ENCODE measurements at places on chromosomes 7 and 10.
A peak's percentile ranks its signal among the peaks of the same experiment; 100 is the strongest.

- no peak for DNase-seq
Observed at GRCh38 chr7:475425-475728, 44.3 kb downstream of the PDGFA start.

GRCh38 chr10:124562425-124563060 is 100.9 kb downstream of the LHPP start:
- DNase-seq = no peak

DNA sequence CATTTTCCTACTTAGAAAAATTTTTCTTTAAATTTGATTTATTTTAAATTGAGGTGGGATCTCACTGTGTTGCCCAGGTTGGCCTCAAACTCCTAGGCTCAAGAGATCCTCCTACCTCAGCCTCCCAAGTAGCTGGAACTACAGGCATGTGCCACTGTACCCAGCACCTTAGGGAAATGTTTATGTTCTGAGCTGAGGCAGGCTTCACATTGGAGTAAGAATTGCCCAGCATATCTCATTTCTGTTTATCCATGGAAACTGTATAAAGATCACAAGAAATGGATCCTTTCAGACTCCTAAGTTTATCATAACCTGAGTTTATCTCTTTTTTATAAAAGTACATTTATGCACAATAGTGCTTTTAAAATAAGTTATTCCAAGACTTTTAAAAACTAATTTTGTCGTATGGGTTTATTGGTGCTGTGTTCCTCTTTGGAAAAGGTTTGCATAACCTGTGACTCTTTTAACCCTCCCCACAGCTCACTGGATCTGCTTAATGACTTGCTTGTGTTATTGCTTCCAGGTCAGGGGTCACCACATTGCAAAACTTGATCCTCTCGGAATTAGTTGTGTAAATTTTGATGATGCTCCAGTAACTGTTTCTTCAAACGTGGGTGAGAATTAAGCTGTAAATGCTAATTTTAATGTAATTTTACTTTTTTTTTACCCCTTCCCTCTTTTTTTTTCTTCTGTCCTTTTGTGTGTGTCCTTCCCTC is 40.7 kb downstream of the OGDH start:
- no peak for DNase-seq

GRCh38 chr7:151301471-151302462 is 39.8 kb upstream of the NUB1 start:
- DNase-seq = no peak

DNA sequence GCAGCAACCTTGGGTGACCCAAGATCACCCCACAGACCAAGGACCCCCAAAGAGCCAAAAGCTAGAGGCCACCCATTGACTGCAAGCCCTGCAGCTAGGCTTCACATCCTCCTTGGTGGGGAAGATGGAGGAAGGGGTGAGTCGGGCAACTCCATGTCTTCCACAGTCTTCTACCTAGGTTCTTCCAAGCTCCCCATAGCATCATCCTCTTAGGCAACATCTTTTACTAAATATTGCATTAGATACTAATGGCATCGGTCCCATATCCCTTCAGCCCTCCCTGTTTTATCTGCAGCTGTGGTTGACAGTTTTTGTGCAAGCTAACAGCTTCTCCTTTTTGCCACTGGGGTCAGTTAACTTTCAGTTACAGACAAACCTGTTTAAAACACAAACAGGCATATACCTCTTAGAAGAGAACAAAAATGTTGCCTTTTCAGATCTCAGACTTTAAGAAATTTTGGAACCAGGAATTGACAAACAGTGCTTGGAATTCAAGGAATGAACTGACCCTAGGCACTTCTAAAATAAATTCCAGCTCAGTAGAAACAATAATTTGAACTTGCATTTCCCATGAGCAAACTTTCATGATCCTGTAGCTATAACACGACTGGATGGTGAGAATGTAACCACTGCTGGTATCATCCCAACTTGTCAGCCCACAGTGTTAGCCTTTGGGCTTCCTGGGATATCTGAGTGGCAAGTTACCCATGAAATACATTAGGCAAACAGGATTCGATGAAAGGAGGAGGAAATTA is 33.9 kb upstream of the MSMB start:
- DNase-seq = no peak

- no peak for DNase-seq
Observed at GRCh38 chr7:49228426-49229098, 304.2 kb downstream of the CDC14C start.

DNA sequence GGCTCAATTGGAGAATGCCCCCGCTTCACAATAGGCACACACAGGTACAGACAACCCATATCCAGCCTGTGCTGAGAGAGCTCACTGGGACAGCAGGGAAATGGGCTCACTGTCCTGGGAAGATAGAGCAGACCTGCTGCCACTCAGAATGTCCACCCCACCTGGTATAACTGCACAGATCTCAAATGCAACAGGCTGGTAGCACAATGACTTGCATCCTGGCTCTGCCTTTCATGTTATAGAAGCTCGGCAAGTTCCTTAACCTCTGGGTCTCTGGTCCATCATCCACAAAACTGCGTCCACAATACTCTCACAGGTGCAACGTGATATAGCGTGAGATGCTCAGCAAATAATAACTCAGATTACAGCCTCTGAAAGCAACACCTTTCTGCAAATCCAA is 295.4 kb downstream of the GRID1 start:
- no peak for DNase-seq

DNA sequence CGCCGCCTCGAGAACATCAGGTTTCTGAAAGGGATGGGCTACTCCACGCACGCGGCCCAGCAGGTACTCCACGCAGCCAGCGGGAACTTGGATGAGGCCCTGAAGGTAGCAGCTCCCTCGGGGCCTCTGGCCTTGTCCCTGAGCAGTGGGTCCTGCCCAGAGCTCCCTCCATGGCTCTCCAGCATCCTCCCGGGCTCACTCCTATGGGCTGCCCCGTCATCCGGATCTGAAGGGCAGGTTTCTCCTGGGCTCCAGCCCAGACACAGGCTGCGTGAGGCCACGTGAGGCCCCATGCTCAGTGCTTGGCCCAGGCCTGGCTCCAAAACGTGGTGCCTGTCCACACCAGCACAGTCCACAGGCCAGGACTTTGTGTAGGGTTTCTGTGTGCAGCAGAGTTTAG is 32.5 kb downstream of the NUB1 start:
- DNase-seq = no peak

- no peak for DNase-seq
Observed at GRCh38 chr7:136245327-136246004, 268.3 kb upstream of the MTPN start.

DNA sequence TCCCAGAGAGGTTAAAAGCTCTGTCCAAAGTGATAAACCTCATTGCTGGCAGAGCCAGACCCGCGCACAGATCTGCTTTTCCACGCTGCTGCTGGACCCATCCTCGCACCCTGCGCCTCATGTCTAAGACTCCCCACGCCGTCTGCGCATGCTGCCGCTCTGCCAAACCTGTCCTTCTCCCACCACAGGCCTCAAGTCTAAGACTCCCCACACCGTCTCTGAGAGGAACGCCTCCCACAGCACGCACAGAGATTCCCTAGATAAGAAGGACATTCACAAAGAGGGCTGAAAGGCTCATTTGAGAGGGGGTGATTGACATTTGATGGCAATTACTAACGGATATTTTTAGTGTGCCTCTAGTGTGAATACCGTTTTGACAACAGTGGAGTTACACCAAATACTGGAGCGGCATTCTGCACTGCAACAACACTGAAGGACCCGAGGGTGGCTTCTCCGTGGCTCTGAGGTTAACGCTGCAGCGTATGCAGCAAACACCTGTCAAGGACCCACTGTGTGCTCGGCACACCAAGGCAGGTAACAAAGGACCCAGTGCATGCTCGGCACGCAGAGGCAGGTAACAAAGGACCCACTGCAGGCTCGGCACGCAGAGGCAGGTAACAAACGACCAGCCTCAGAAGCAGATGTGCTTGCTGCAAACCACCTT is 231.4 kb downstream of the DNAJB6 start:
- DNase-seq = no peak

GRCh38 chr10:72254813-72255568 is 18.7 kb upstream of the DDIT4 start:
- no peak for DNase-seq

- DNase-seq = no peak
Observed at GRCh38 chr10:27297844-27298521, 57.4 kb upstream of the ACBD5 start.

DNA sequence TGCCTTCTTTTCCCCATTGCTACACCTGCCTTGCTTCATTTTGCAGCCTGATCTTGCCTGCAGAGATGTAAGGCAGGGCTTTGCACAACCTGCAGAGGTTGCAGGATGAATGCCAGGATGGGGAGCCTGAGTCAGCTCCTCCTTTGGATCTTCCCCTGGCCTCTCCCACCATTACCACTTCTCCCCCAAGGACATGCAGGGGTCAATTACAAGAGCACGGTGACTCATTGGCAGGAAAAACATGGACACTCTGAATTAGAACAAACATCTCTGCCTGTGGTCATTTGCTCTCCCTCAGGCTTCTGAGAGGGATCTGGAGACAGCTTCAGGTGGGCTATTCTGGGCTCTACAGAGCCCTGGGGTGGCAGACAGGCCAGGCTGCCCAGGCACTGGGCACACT is 89.2 kb downstream of the HERPUD2 start:
- DNase-seq = no peak

- peak; percentile 49 for DNase-seq
Observed at GRCh38 chr7:64463636-64464375, 99.1 kb downstream of the ZNF680 start.

- no peak for DNase-seq
Observed at GRCh38 chr10:44862924-44863323, 48.2 kb upstream of the TMEM72 start.

DNA sequence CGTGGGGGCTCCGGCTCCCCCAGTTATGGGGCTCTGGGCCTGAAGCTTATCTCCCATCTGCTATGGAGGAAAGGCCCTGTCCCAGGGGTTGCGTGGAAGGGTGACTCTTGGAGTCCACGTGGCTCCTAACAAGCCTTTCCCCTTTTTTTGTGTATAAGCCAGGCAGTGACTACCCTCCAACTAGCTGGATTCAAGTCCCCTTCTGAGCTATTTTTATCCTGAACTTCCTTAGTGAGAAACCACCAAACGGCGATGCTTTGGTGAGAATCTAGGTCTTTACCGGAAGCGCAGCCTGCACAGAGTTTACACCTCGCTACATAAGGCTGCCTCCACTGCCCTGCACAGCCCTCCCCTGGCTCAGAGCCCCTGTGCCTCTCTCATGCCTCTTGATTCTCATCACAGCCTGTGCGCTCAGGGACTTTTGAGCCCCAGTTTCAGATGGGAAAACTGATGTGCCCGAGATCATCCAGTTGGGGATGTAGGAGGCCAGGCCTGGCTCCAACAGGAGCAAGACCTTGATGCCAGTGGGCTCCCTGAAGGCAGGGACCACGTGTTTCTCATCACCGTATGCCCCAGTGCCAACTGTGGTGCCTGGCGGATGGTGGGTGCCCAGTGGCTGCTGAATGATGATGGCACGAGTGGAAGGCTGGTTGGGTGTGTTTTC is 102.3 kb upstream of the PPIF start:
- DNase-seq = peak; percentile 38

DNA sequence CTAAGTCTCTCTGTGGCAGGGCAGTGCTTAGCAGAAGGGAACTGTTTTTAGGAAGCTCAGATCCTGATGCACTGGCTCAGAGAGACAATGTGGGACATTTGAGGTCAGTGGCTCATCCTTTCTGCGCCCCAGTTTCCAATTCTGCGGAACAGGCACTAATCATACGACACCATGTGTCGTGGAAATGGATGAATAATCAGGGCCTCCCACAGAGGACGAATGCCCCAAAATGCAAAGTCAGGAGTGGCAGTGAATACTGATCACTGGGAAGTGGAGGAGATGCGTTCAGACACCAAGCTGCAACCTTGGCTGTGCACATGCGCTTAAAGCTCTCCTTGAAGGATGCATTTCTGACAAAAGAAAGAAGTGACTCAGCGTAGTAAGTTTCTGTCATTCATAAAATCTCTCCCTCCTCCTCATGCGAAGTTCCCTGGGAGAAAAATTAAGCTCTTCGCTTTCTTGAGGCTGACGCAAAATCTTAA is 21.9 kb upstream of the ECHDC3 start:
- DNase-seq = no peak

DNA sequence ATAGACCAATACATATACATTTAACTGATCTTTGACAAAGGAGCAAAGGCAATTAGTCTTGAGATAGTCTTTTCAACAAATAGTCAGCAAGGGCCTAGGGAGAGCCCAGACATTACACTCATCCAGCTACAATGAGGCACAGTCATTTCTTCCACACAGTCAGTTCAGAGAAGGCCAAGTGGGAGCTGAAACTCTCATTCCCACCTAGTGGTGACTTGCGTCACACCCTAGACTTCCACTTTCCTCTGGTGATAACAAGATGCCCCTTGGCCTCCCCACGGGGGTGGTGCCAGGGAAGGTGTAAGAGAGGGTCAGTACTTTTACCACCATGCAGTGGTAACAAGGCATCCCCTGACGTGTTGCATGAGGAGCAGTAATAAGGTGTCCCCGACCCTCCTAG is 8.0 kb downstream of the FRMPD2 start:
- DNase-seq = no peak

GRCh38 chr7:158651968-158652565 is 52.5 kb downstream of the NCAPG2 start:
- DNase-seq = no peak

DNA sequence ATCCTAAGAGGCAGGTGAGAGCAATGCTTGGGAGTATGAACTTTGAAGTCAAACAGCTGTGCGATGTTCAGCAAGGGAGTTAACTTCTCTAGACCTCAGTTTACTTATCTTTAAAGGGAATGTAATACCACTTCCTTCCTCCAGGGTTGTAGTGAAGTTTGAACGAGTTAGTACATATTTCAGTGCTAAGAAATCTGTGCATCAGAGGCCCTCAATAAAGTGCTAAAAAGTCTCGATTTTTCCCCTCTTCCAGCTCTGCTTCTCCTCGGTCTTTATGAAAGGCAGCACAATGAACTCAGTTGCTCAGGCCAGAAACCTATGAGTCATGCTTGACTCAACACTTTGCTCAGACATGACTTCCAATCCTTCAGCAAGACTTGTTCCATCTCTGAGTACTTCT is 418.9 kb downstream of the MDFIC start:
- DNase-seq = no peak

DNA sequence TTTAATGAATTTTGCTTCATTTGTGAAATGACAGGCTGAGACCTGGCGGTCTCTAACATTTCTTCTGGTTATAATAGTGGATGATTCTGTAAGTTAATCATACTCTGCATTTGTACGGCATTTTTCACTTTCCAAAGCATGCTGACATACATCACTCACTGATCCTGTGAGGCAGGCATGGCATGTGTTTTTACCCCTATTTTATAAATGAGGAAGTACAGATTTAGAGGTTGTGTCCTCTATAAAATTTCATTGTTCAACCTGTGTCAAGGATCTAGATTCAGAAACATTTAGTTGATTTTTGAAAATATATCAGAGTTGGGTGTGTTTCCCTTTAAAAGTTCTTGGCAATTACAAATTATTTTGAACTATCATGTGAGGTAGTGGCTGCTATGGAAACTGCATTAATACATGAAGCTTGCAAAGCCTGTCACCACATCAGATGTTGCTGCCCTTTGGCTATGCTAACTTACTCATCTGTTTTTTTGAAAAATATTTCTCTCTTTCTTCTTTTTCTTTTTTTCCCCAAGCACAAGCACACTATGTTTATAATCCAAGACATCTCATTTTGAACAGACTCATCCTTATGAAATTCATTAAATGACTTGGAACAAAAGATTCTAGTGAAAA is 172.7 kb downstream of the GNAI1 start:
- no peak for DNase-seq

- DNase-seq = no peak
Observed at GRCh38 chr10:13315361-13315760, 15.5 kb upstream of the PHYH start.

Measured in CD8-positive, alpha-beta T cell (primary cell).